ENCODE measurements at places on chromosomes 3 and 15. TPM values are rescaled to one million over a fixed set of nuclear protein-coding genes. Genes with fewer than 3 reads are reported as not detected.

GRCh38 chr15:65517866-65518207 lies 348 bp upstream of the DPP8 start:
- DNase-seq = no peak

DNA sequence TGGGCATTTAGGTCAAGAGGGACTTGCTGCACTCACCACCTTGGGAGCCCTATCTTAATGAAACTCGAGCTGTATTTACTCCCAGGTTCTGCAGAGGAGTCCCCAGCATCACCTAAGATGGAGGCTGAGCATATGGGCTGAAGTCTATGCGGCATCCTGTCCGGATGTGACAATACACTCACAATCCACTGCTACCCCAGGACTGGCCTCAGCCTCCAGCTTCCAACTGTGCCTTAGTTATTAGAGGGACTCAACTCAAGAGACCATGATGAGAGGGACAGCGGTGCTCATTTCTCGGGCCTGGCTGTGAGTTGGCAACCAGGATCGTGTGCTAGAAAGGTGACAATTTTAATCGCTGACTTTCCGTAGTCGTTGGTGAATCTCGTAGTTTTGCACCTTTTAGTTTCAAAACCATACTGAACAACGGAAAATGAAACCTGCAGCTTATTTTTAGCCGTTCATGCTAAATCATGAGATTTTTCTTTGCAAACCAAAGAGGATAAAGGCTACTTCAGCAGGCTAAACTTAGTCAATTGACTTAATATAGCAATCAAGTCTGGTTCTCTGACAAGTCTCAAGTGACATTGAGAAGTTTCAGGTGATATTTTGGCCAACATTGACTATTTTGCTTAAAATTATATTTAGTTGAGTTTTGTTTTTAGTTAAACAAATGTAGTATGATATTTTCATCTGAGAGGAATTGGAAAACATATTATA lies 11.1 kb downstream of the ZBTB38 start:
- no peak for DNase-seq

DNA sequence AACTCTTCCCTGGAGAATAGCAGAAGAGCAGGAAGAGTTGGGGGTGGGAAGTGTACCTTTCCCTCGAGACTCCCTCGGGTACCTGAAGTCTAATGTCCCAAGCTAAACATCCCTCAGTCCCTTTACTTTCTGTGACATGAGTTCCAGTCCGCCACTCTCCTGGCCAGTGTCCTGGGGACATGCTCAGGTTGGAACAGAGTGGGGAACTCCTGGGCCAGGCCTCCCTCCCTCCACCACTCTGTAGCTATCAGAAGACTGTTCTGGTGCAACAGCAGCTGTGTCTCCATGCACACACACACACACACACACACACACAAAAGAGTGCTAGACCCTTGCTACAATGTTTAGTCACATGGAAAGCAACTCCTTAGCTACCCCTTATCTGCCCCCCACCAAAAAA lies 155.0 kb upstream of the HES1 start:
- no peak for DNase-seq

DNA sequence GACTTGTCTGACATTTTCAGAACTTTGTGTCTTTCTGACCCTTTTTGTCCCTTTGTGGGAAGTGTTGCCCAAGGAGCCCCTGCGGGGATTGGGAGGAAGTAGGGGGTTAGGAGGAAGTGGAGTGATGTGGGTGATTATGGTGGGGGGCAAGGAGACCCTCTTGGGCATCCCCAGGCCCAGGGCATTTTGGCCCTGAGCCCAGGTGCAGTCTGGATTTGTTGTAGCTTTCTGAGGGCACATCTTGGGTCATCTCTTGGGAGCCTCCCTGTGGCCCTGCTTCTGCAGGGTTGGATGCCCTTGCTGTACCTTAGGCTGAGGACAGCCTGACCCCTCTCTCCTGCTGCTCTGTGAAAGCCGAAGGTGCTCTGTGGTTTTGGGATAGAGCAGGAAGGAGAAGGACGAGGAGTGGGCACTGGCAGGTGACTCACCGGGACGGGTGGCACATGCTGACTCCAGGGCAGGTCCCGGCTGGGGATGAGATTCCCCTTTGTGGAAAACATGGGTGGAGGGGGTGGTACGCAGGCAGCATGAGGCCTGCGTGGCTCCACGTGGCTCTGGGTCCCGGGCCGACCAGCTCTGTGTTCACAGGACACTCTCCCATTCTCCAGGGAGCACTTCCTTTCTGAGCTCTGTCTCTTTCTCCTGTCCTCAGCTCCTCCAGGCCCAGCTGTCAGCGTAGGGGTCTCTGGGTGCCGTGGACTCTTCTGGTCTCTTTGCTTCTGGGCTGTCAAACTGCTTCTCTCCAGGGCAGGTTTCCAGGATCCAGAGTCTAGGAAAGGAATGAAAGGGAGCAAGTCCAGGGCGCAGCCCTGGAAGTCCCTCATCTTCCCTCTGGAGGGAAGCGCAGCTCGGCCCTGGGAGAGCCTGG lies 11.8 kb downstream of the CD276 start:
- peak; percentile 16 for DNase-seq

DNA sequence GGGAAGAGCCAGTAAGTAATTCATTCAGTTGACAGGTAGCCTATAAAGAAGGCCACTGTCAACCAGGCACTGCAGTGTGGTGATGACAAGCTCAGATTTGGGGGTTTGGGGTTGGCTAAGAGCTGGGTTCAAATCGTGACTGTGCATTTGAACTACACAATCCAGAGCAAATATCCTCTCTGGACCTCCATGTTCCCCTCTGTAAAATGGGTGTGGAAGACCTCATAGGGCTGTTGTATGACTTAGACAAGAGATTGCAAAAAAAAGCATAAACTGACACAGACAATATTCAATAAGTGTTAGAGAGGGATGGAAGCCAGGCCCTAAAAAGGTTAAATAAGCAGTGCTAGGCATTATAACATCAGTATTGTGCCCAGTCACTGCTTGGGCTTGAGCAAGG lies 59.7 kb upstream of the CTDSPL start:
- no peak for DNase-seq

DNA sequence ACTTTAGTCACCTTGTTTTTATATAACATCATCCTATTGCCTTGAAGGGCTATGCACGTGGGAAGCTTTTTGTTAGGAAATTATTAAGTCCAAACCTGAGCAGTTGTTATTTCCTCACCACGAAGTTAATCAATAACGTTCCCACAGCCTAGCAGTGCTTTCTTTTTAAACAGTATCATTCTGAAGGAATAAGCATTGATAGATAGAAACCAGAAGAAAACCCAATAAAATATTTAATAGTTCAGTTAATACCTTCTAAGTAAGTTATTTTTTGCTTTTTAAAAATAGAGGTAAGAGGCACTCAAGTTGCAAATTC lies 149.3 kb downstream of the KCNMB2 start:
- no peak for DNase-seq

GRCh38 chr3:58617338-58617761 lies 40.2 kb upstream of the FAM107A start:
- DNase-seq = no peak

- peak; percentile 95 for DNase-seq
These were observed 61.7 kb downstream of the FMN1 start for GRCh38 chr15:33132722-33133345.

DNA sequence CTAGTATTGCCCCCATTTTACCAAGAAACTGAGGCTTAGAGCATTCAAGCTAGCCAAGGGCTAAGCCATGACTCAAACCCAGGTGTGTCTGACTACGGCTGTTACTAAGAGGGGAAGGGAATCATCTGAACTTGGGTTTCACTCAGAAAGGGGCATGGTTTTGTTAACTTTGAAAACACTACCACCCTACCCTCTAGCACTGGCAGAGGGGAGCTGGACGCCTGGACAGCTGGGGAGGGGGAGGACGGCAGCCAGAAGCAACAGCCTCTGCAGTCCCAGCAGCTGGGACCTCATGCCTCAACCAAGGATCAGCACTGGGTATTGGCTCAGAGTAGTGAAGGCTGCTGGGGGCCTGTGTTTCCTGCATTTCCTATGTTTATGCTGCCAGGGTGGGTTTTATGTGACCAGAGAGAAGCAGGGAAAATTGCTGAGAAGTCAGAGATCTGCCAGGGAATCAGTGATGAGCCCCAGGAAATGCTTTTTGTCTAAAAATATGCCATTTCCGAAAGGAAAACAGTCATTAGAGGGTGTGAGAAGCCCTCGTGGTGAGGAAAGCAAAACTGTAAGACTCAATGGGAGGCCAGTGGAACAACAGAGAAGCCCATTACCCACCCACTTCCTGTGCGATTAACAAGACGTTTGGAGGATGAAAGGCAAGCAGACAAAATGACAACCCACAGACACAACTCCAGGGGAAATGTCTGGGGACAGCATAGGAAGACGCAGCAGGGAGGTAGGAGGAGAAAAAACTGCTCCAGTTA lies 41.2 kb downstream of the LIPC start:
- peak; percentile 87 for DNase-seq

- DNase-seq = no peak
These were observed 5.1 kb downstream of the BFSP2 start for GRCh38 chr3:133404920-133405319.

DNA sequence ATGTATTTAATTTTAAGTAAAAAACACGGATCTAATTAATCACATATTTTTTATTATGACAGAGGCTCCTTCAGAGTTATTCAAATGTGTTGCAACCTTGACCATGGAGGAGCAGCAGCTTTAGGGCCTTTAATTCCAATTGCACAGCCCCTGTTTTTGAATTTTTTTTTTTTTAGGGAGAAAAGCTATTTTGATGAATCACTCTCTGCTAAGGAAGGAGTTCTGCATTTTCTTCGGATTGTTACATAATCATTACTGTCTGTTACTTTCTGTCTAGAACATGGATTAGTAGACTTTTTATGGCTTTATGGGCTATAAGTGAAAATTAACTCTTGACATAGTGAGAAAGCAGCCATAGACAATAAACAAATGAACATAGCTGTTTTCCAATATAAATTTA lies 90.8 kb downstream of the MCTP2 start:
- DNase-seq = no peak

- DNase-seq = no peak
These were observed 15.2 kb upstream of the PTPN9 start for GRCh38 chr15:75594276-75594675.

DNA sequence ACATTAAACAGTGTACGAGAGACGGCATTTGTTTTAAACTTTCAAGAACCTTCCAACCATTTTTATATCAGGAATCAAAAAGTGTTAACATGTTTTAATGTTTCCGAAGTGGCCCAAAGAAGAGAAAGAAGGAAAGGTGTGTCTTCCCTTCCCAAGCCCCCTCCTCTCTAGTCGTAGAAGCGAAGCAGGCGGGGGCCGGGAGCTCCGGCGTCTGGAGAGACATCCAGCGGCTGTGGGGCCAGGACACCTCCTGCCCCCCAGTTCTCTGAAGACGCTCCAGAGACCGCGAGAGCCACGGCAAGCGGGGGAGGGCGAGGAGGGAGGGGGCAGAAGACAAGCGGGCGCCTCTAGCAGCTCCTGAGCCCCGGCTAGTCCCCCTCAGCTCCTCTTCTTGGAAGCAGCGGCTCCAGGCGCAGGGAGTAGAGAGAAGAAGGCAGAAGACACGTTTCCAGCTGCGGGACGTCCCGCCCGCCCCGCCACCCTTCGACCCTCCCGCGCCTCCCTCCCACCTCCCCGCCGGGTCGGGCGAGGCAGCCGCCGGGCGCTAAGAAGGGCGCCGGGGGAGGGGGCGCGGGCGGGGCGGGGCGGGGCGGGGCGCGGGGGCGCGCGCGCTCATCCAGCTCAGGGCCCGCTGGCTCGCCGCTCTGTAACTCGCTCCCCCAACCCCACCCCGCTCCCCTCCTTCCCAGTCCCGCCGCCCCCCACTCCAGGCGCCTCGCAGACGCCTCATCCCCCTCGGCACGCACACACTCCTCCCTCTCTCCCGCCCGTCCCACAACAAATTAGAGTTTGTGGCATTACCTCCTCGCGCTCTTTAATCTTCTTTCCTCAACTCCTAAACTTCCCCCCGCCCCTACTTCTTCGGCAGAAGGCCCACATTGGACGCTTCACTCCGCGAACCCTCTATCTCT lies at the start of gene ZBTB20:
Gene ZBTB20, minus strand, starts transcription at position 871 of the 911 bp plus-strand sequence.
- peak; percentile 38 for DNase-seq

- DNase-seq = no peak
These were observed 6.1 kb downstream of the GMPS start for GRCh38 chr3:155876503-155876902.

- no peak for DNase-seq
These were observed 6.7 kb upstream of the EIF1B start for GRCh38 chr3:40302784-40303183.

DNA sequence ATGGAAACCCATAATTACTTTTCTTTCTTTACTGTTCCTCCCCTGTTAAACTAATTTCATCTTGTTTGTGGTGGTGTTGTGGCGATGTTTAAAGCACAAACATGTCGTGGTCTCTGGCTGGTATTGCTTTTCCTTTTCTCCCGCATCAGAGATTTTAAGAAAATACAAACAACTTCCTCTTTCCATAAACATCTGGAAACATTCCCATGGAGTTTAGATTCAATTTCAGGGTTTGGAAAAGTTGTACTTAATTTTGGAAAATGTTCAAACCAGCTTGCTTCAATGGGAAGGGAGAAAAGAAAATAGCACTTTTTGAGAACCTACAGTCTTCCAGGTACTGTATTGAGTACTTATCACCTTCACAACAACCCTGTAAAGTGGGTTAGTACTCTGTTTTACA lies 30.4 kb downstream of the STARD9 start:
- no peak for DNase-seq

DNA sequence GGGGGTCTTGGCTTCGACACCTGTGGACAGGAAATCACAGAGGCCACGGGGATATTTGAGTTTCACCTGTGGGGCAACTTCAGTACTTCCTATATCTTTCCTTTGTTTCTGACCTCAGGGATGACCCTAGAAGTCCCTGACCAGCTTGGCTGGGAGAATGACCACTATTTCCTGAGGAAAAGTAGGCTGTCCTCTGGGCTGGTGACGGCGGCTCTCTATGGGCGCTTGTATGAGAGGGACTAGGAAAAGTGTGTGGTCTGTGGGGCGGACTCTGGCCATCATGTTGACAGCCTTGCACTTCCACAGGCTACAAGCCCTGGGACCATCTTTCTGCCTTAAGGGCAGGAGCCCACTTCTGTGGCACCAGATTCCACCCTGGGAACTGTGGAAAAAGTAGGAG lies 43.7 kb downstream of the BTD start:
- no peak for DNase-seq

GRCh38 chr15:65957451-65957850 lies 88.2 kb downstream of the RAB11A start:
- DNase-seq = no peak

DNA sequence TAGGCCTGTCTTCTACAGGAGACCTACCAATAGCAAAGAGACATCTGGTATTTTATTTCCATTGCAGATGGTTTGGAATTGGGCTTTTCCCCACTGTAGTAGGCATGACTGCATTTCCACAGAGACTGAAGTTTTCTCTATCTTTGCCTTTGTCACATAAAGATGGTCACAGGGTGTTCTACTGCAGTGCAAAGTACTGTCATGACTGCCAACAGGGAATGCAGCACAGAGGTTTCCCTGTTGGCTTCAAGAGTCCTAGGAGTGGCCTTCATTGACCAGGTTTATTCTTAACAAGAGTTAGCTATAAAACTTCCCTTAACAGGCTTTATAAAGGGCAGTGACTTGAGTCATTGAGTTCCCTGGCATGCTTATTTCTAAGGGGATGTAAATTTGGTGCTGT lies 36.8 kb upstream of the TM4SF4 start:
- DNase-seq = no peak

The SLITRK3 gene
- total RNA-seq = not detected

The RPUSD2 gene
- total RNA-seq = 18.4 TPM

The PLIN1 gene
- total RNA-seq = 0.51 TPM

The GOLGA6A gene
- 0.13 TPM for total RNA-seq

The CCDC13 gene
- 1.6 TPM for total RNA-seq

The TMEM45A gene
- total RNA-seq = 6.5 TPM

The XCR1 gene
- under 0.01 TPM for total RNA-seq

The AADAC gene
- not detected for total RNA-seq

The RHCG gene
- total RNA-seq = 247 TPM

The PRR20G gene
- not detected for total RNA-seq

The FOXL2 gene
- 0.26 TPM for total RNA-seq

The SPINK8 gene
- not detected for total RNA-seq

The SNX33 gene
- total RNA-seq = 15.0 TPM
